ENCODE measurements at places on chromosomes 1 and 21.

DNA sequence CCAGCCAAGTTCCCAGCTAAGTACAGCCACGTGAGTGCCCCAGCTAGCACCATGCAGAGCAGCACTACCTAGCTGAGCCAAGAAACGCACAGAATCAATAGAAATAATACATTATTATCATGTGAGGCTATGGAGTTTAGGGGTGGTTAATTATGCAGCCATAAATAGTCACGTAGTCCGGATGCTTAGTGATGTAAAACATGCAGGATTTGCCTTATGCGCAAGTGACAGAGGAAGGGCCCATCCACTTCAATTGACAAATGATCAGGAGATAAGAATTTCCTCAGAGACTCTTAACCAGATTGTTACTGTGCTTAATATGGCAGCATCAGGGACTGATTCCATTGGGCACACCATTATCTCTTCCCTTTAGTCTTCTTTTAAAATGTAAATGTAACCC is 44.8 kb upstream of the DUSP10 start:
- DNase-seq: no peak

GRCh38 chr1:29148656-29149491 is 25.2 kb upstream of the TMEM200B start:
- DNase-seq: no peak

GRCh38 chr1:171590022-171590421 is 32.0 kb upstream of the MYOCOS start:
- no peak for DNase-seq

- DNase-seq: peak; percentile 21
These were observed 1.0 kb downstream of the F11R start for GRCh38 chr1:161019751-161020495.

- DNase-seq: peak; percentile 39
These were observed 71.8 kb upstream of the ADAM30 start for GRCh38 chr1:119968068-119968492.

DNA sequence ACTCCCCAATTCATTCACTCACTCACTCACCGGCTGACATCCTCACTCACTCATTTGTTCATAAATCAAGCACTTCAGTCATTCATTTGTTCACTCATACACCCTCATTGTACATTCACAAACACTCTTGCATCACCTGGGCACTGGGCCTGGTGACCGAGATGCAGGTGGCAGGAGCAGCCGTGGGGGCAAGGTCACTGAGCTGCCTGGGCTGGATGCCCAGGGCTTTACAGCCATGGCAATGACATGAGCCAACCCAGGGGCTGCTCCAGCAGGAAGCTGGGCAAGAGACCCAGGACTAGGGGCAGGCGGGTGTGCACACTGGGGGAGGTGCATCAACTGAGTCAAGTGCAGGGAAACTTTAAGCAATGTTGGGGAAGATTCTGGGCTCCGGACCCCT is 113.6 kb upstream of the IGSF21 start:
- DNase-seq: no peak

DNA sequence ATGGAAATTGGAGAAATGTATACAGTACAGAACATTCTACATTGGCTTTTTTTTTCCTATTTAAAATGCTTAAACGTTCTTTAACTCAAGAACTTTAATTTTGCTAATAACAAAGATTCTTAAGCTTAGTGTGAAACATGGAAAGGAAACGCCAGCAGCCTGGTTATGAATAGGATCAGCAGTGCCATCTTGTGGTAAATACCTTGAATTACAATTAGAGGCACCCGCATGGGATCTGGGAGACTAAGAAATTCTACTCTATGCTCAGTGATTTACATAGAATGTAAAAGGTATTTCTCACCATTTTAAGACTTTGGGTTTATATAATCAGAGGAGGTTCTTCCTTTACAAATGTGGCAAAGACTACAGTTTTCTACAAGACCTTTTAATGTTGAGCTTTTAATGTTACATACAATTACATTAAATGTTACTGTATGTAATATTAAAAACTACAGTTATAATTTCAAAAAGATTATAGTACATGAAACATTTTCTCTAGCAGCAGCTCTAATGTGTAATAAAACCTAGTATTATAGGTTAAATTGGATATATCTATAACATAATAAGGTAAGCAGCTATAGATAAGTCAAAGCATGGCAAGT is 32.1 kb upstream of the APOBEC4 start:
- DNase-seq: peak; percentile 76

DNA sequence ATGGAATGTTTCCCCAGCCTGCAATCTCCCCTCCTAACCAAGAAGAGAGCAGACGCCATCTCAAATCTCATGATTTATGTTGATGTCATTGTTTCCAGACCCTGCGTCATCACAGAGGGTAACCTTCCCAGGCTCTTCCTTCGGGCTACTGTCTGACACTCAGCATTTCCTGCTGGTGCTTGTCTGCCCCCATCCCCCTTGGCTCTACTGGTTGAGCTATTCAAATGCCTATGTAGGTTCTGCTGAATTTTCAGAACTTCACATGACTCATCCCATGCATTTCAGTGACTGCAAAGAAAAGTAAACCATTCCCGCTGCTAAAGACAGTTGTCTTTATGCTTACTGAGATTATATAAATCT is 24.8 kb upstream of the ITPKB start:
- peak; percentile 45 for DNase-seq

DNA sequence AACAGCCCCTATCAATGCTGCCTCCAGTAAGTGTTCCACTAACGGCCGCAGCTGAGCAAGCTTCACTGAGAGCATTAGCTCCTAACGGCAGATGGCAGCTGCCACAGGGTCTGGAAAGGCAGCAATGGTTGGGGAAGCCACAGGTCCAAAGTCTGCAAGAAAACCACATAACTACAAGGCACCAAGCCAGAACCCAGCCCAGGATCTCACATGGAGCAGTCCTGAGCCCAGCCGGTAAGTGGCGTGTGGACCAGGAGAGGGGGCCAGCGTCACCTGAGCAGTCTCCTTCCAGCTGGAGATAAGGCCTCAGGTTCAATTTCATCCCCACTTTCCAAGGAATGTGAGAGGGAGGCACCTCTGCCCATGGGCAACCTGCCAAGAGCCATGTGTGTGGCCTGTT is 13.2 kb downstream of the SYT2 start:
- no peak for DNase-seq

DNA sequence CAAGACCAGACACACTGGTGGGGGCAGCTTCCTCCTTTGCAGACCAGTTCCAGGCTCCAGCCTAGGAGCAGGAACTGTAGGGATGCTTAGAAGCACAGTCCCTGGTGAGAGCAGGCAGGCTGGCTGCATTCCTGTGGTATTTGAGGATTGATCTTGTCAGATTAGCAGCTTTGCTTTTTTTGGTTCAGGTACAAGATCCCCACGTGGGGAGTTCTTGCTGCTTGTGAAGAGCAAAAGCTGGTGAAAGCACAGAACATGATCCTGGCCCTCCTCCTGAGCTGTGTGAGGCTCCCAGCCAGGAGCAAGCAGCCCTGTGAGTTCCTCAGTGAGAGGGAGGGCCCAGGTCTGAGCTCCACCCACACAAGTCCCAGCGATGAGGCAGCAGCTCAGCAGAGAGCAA is 75.3 kb upstream of the ARTN start:
- peak; percentile 95 for DNase-seq

GRCh38 chr1:244353551-244354091 is 98.1 kb downstream of the ADSS2 start:
- DNase-seq: peak; percentile 94

GRCh38 chr1:204228896-204229295 is 15.1 kb upstream of the GOLT1A start:
- DNase-seq: no peak

GRCh38 chr1:58597076-58597475 is 20.0 kb upstream of the TACSTD2 start:
- peak; percentile 29 for DNase-seq

- no peak for DNase-seq
These were observed 9.6 kb upstream of the POU2F1 start for GRCh38 chr1:167210966-167211674.

GRCh38 chr1:212515329-212515760 is 82.6 kb downstream of the NENF start:
- DNase-seq: no peak

DNA sequence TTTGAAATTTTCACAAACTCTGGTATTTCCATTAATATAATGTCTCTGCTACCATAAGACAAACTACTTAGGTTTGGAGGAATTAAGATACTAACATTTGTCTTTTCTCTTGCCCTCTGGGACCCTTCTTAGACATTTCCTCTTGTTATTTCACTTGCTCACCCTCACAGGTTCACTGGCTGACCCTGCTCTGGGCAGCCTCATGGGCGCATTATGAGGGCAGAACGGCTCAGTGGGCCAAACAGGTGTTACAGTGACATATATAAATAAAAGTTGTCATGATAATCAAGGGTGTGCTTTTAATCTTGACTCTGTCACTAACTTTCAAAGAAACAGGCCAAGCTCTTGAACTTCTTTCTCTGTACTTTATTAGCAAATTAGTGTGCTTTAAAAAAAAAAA is 46.5 kb downstream of the ZNHIT6 start:
- no peak for DNase-seq

GRCh38 chr1:62311473-62311943 is 7.7 kb downstream of the KANK4 start:
- DNase-seq: no peak

GRCh38 chr1:167515893-167516321 is 2.4 kb downstream of the CD247 start:
- no peak for DNase-seq

GRCh38 chr1:173864179-173864867 is 3.5 kb downstream of the GAS5 start:
- DNase-seq: no peak

DNA sequence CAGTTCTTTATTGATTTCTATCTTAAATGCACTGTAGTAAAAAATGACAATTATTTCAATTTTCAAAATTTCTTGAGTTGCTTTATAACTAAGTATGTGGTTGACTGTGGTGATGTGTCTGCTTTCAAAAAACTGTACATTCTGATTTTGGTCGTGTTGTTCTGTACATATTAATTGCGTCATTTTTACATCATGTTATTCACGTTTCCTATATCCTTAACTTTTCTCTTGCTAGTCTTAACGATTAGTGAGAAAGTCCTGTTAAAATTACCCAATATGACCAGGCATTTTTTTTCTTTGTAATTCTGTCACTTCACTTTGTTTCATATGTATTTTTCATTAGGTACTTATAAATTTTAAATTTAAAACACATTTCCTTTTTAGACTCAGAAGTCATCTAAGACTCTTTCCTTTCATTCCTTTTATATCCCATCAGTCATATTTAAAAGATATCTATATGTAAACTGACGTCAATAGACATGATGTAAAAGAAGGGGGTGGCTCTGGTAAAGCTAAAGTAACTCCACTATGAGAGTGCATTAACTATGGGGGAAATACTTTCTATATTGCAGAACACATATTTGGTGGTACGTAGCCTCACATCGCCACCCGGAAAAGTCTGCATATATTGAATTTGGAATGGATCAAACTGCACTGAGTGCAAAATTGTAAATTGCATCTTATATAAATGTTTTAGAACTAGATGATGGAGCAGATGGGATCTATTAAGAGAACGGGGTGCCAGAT is 1.1 kb upstream of the COA6 start:
- no peak for DNase-seq

- DNase-seq: no peak
These were observed 21.0 kb upstream of the EPS8L3 start for GRCh38 chr1:109784551-109785252.

- no peak for DNase-seq
These were observed 103.6 kb downstream of the SPAG17 start for GRCh38 chr1:118081387-118081786.

- peak; percentile 61 for DNase-seq
These were observed 14.8 kb upstream of the ZNF436 start for GRCh38 chr1:23384312-23385058.

DNA sequence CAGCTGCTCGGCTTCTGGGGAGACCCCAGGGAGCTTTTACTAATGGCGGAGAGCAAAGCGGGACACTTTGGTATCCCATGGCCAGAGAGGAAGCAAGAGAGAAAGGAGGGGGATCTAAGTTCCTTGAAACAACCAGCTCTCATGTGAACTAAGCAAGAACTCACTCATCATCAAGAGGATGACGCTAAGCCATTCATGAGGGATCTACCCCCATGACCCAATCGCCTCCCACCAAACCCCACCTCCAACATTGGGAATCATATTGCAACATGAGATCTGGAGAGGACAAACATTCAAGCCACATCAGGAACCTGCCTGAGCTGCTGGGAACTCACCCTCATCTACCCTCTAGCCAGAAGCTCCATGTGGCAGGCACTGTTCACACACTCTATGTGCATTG is 372.1 kb upstream of the RUNX1 start:
- no peak for DNase-seq

DNA sequence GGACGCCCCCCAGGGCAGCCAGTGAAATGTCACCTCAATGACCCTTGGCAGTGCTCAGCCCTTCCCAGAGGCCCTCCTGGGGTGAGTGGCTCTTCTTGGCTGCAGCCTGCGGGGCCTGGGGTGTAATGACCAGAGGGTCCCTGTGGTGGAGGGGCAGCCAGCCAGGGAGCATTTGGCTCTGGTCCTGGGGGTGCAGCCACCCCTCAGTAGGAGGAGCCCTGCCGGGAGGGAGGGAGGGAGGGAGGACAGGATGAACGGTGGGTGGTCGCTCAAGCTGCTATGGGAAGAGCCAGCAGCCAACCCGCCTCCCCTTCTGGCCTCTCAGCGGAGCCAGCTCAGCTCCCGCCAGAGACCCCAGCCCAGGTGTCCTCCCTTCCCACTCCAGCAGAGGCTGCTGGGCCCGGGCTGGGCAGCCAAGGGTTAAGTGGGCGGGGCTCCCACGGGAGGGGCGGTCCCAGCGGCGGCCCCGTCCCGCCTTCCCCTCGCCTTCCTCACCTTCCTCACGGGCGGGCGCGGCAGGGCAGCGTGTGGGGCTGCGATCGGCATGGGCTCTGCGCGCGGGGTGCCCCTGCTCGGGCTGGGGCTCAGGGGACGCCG is 9.0 kb upstream of the PLCH2 start:
- no peak for DNase-seq

DNA sequence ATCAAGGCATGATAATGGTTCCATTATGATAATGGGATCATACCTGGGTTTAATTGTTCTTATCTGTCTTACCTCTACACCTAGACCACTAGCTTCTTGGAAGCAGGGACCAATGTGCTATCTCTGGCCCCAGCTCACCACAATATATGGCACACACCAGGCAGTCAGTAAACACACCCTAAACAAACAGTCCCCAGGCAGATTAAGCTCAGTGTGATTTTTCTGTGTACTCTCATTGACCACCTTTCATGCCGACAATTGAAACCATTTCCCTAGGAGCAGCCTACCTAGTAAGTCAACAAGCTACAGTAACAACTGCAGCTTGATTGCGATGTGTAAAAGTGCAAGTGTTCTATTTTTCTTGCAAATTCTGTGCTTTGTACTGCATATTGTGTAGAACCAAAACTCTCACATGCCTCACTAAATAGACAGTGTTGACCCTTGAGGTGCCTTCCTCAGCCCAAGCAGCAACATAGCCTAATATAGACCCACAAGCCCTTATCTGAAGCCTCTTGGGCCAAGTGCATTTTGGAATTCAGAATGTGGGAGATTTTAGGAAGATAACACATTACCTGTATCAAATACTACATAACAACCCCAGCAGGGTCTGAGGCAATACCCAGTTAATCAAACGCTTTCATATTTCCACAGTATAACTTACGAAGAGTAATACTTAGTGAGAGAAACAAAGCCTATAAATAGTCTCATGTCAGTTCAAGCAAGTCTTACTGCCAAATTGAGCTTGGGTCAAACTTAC is 32.0 kb downstream of the INPP5B start:
- DNase-seq: no peak

- no peak for DNase-seq
These were observed 11.5 kb downstream of the LRRN2 start for GRCh38 chr1:204673909-204674649.

- peak; percentile 15 for DNase-seq
These were observed at the start of gene ANGPTL1 for GRCh38 chr1:178870944-178871343. ANGPTL1 (minus strand) TSS chr1:178871077; CDS start chr1:178865776, 5,301 bp downstream.

- no peak for DNase-seq
These were observed 9.0 kb downstream of the GSTM5 start for GRCh38 chr1:109721042-109721441.
